ENCODE measurements at places on chromosomes 12 and 14.

GRCh38 chr12:123938679-123939480, 33.8 kb downstream of the CCDC92 start:
- no peak for DNase-seq

DNA sequence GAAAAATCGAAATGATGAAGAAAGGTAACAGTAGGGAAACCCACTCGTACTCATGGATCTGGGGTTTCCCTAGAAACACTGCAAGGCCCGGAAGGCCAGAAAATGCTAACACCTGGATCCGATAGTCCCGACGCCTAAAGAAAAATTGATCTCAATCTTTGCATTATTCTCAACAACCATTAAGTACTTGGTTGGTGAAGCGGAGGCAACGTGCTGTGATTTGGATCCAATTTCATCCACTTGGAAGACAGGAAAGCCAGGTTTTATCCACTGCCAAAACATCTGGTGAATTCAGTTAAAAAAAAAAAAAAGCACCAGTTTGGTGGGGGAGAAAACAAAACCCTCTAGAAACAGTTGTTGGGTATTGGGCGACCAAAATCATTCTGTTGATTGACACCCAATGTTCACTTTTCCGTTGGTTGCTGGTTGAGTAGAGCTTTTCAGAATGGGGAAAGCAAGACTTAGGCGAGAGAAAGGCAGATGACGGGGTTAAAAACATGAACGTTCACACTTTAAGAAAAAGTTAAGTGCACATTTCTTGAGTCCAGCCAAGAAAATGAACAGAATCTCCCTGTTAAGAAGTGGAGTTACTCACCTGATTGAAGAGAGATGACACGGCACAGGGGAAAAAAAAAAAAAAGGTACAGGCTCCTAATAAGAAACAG, 41.9 kb upstream of the MED13L start:
- DNase-seq, result no peak

- DNase-seq, result no peak
Measured at GRCh38 chr14:79596551-79596950, 614.8 kb downstream of the DIO2 start.

GRCh38 chr12:124394462-124395128, 99.7 kb downstream of the RFLNA start:
- DNase-seq, result no peak

DNA sequence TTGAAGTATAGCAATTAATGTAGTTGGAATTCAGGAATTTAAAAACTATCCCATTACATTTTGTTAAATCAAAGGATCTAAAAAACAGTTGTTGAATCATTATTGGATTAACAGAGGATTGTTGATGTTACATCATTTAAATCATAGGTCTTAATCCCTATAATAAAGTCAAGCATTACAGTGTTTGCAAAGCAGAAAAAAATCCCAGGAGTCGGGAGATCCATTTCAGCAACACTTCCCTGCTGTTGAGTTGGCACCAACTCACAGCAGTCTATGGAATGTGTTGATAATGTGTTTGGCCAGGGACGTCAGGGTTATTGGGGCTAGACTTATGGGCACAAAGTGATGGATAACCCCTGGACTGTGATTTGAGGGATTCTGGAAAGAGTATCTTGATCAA, 99.1 kb upstream of the TMTC1 start:
- no peak for DNase-seq

DNA sequence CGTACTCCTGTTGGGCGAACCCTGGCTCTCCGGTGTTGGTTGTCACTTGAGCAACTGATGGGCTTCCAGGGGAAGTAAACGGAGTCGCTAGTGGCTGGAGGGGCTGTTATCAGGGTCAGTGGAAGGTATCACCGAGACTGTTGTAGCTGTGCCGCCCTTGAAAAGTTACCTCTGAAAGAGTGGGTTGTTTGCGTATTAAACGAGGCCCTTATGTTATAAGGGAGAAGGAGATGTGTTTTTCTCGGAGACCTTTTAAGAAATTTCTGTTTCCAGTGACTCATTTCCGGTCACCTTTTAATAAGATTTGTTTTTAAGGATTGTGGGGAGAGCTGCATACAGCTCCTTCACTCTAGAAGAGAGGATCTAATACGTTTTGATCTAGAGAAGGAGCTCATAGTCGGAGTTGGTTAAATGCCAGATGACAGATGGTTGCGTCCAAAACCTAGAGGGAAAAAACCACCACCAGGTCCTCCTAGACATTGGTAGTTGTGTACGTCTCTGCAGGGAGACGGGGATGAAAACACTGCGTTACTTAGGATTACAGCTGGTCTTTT, 750 bp upstream of the DBX2 start:
- no peak for DNase-seq

DNA sequence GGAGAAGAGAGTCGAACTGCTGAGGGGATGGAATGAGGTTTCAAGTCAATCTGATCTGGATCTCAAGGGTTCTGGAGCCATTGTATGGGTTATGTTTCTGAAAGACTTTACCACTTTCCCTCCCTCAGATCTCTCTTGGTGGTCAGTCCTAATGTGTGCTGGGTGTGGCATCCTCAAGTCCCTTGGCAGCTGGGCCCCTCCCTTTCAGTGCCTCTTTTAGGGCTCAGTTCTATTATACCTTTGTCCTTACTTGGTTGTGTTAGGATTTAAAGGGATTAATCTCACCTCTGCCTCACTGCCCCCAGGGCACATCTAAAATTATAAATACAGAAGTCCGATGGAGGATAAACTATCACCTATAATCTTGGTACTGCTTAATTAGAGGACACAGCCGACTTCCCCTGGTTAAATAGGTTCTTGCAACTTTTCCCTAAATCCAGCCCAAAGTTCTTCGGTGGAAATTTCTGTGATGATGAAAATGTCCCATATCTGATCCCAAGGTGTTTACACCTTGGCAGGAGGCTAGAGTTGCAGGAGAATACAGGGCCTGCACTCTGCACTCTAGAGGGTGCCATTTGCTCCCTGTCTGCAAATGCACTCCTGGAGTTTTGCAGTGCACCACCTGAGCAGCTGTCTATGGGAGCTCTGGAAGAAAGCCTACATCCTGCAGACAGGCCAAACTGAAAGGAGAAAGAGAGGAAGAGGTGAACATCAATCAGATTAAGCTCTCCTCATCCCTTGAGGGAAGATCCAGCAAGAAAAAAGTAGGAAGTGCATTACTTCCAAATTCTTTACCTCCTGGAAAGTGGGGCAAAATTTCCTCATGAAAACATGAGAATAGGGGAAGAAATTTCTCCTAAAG, 106.8 kb downstream of the NUAK1 start:
- DNase-seq, result no peak

- no peak for DNase-seq
Measured at GRCh38 chr14:91417120-91417982, at the start of gene CCDC88C. Gene CCDC88C, minus strand, starts transcription at chr14:91417820. Its CDS starts 130 bp downstream, at chr14:91417690.

DNA sequence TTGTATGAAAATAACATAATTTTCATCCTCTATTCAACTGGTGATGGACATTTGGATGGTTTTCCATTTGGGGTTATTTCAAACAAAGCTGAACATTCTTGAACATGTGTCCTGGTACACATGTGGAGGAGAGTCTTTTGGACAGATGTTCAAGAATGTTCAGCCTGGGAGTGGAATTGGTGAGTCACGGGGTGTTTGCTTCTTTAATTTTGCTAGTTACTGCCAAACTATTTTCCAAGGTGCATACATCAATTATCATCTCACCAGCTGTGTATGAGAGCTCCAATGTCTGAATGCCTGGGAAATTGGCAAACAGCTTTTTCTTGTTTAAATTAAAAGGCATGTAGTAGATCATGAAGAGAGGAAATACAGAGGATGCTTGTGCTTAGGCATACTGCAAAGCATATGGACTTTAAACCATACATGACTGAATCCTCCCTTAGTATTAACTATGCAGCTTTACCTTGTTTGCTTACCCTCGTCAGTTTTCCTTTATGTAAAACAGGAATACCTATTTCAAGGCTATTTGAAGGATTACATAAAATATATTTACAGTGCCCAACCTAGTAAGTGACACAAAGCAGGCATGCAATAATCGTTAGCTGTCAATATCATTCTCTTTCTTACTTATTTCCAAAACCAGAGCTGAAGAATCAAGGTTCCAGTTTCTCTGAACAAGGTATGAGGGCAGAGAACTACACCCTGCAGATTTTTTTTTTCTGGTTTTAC, 152.1 kb downstream of the ITPR2 start:
- no peak for DNase-seq

- DNase-seq, result no peak
Measured at GRCh38 chr14:20684662-20685456, 499 bp downstream of the RNASE4 start.

DNA sequence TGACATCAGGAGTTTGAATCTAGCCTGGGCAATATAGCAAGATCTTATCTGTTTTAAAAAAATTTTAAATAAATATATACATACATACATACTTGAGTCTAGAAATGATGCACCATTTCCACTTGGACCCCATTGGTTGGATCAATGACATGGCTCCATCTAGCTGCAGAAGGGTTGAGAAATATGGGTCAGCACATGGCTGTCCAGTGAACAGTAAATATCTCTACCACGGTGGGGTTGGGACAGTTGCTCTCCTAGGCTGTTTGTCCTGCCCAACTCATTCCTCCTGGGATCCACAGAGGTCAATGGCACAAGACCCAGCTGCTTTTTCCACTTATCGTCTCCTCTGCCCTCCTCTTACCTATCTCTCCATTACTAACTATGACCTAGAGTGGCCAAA, 23.6 kb downstream of the PLEKHH1 start:
- no peak for DNase-seq

DNA sequence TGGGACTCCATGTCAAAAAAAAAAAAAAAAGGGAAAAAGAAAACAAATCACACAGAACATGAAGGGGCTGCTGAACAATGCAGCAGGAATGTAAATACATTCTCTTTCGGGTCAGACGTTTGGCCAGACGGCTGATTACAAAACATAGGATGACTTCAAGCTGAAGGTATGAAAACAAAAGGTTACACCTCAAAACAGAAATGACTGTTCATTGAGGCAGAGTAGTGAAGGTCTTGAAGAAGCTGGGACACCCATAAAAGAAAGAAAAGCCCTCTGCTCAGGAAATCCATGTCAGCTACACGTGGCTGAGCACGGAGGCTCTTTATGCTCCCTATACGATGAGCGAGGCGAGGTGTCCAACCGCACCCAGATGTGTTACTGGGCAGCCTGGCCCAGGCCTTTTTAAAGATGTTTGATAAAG, 37.7 kb downstream of the FGD4 start:
- DNase-seq, result no peak

DNA sequence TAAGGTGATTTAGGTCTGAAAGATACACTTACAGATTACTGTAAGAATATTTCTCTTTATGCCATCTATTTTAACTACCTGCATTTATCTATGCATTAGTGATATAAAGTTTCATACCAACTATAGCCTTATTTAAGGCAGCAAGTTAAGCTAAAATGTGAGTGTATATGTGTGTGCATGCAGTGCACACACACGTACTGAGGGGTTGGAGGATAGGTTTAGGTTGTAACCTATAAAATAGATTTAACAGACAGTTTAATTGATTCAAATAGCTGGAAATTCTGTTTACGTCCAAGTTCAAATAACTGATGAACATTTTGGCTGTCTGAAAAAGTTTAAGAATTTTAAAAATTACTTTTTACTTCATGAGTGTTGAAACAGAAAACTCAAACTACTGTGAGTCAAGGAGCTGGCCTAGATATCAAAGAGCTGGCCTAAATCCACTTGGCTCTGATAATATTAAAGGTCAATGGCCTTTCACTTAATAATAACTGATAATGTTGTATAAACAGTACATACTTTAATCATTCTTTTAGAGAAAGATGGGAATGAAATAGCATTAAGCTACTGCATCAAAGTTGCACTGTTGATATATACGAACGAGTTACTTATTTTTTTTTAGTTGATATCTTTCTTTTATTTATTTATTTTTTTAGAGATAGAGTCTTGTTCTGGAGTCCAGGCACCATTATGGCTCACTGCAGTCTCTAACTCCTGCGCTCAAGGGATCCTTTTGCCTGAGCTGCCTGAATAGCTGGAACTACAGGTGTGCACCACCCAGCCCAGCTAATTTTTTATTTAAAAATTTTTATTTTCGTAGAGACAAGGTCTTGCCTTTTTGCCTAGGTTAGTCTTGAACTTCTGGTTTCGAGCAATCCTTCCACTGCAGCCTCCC, 13.8 kb upstream of the KCNJ8 start:
- no peak for DNase-seq

GRCh38 chr14:61322799-61323290, 1.5 kb downstream of the PRKCH start:
- no peak for DNase-seq

DNA sequence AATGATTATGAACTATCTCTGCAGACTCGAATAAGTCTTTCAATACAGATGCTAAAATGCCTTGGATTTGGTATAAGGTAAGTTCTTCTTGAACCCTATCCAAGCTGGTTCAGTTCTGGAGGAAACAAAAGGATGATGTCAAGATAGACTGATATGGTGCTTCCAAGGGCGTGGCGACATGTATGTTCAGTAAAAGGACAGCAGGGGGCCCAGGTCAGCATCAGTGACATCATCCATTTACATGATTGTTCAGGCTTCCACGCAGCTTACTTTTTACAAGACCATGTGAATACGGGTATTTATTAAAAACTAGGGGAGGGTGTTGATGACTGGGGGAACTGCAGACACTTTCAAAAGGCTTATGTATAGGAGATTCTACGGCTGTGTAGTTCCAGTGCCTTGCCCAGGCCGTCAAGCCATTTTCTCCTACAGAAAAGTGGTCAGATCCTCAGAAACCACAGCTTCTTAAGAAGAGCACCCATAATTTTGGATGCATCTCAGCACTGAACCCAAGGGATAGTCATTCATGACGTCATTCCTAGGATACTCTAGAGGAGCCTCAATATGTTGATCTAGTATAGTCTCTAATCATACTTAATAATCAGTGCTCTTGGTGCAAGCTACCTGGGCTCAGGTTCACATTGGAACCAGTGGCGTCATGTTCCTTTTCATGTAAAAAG, 527.7 kb downstream of the FUT8 start:
- no peak for DNase-seq

DNA sequence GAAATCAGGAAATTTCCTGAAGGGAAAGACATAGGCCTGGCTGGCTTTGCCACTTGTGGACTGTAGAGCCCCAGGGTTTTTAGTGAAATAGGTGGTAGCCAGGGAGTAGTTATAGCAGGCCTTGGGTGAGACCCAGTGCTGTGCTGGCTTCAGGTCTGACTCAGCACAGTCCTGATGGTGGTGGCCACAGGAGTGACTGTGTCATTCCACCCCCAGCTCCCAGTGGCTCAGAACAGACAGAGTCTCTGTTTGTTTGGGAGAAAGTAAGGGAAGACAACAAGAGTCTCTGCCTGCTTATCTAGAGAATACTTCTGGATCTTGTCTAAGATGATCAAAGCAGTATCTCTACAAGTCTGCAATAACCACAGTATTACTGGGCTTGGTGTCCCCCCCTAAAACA, 27.5 kb upstream of the OR6J1 start:
- no peak for DNase-seq
